AG04450 (cell line): ENCODE measurements at places on chromosomes 12 and 14. TPM values are rescaled to one million over a fixed set of nuclear protein-coding genes. Genes with fewer than 3 reads are reported as not detected.

The CARMIL3 gene
- polyA plus RNA-seq = 0.02 TPM in 1 of 2 replicates, not detected in the other

The MMP17 gene
- 9.9 and 13.2 TPM in 2 replicates for polyA plus RNA-seq

The RASAL1 gene
- not detected in 2 replicates for polyA plus RNA-seq

The TTC7B gene
- polyA plus RNA-seq = 36.0 and 37.7 TPM in 2 replicates

The IFI27L2 gene
- 81.9 and 122 TPM in 2 replicates for polyA plus RNA-seq

The LRRK2 gene
- polyA plus RNA-seq = 1.4 and 2.6 TPM in 2 replicates

The PHETA1 gene
- polyA plus RNA-seq = 3.5 TPM in 2 replicates

The CDH24 gene
- 10.1 and 11.0 TPM in 2 replicates for polyA plus RNA-seq

The LTB4R2 gene
- 0.91 and 0.93 TPM in 2 replicates for polyA plus RNA-seq

The EPYC gene
- polyA plus RNA-seq = 0.11 TPM in 1 of 2 replicates, not detected in the other

The TMEM63C gene
- not detected in 2 replicates for polyA plus RNA-seq

The GOLT1B gene
- polyA plus RNA-seq = 64.8 and 78.0 TPM in 2 replicates

The HSPB8 gene
- polyA plus RNA-seq = 27.1 and 34.3 TPM in 2 replicates

The PZP gene
- not detected in 2 replicates for polyA plus RNA-seq

The RAD51B gene
- polyA plus RNA-seq = 6.6 and 7.6 TPM in 2 replicates

The LACRT gene
- polyA plus RNA-seq = not detected in 2 replicates

The OTUB2 gene
- polyA plus RNA-seq = 2.1 and 2.3 TPM in 2 replicates

The PKP2 gene
- polyA plus RNA-seq = 0.02 TPM in 1 of 2 replicates, not detected in the other

The KRT81 gene
- 0.24 and 2.3 TPM in 2 replicates for polyA plus RNA-seq

The ADSS1 gene
- 2.8 and 4.2 TPM in 2 replicates for polyA plus RNA-seq

The OR10A7 gene
- not detected in 2 replicates for polyA plus RNA-seq

The PSME1 gene
- polyA plus RNA-seq = 80.0 and 94.9 TPM in 2 replicates

The MIPOL1 gene
- 4.8 and 7.0 TPM in 2 replicates for polyA plus RNA-seq

The OAS1 gene
- 0.19 and 0.50 TPM in 2 replicates for polyA plus RNA-seq

The KRT72 gene
- not detected in 2 replicates for polyA plus RNA-seq

The PTPRB gene
- polyA plus RNA-seq = 0.02 and 0.04 TPM in 2 replicates

The FOXM1 gene
- polyA plus RNA-seq = 10.8 and 11.5 TPM in 2 replicates

The PDE3A gene
- polyA plus RNA-seq = 0.06 and 0.10 TPM in 2 replicates
